Mucosa of gallbladder (tissue), 1 donor: ENCODE measurements at places on chromosomes 1 and 21. TPM values are rescaled to one million over a fixed set of nuclear protein-coding genes. Genes with fewer than 3 reads are reported as not detected.

GRCh38 chr1:53583021-53583867 is 124.0 kb downstream of the DMRTB1 start:
- no peak for DNase-seq

DNA sequence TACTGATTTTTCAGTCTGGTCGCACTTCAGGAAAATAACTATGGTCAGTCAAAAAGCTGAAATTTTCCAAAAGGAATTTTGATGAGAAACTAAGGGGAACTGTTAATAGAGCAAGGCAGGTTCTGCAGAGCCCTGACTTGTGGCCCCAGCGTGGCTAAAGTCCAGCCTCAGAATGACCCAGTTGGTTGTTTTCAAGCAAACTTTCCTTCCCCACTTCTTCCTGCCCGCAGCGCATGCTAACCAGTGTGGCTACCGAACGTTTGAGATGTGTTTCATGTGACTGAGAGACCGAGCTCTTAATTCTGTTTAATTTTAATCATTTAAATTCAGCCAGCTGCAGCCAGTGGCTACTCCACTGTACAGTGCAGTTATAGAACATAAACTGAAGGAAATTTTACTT is 6.2 kb upstream of the IL10RB start:
- DNase-seq, result peak; percentile 19

DNA sequence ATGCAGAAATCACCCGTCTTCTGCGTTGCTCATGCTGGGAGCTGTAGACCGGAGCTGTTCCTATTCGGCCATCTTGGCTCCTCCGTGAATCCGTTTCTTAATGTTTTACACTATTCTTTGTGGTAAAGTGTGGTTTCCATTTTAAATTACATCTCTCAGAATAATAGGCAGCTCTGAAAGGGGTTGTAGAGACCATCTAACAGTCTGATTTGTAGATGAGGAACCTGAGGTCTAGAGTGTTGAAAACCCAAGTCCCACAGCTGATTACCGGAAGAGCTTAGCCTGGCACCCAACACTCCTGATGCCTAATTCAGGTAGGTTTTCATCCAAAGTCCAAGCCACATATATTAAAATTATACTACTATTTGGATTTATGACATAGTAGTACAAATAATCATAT is 144.0 kb downstream of the LEPR start:
- no peak for DNase-seq

- DNase-seq, result no peak
Observed at GRCh38 chr1:116497656-116498055, 73.2 kb downstream of the CD58 start.

- DNase-seq, result no peak
Observed at GRCh38 chr1:244027491-244028145, 23.5 kb upstream of the ZBTB18 start.

- peak; percentile 63 for DNase-seq
Observed at GRCh38 chr1:43853161-43853921, 80.3 kb upstream of the ARTN start.

DNA sequence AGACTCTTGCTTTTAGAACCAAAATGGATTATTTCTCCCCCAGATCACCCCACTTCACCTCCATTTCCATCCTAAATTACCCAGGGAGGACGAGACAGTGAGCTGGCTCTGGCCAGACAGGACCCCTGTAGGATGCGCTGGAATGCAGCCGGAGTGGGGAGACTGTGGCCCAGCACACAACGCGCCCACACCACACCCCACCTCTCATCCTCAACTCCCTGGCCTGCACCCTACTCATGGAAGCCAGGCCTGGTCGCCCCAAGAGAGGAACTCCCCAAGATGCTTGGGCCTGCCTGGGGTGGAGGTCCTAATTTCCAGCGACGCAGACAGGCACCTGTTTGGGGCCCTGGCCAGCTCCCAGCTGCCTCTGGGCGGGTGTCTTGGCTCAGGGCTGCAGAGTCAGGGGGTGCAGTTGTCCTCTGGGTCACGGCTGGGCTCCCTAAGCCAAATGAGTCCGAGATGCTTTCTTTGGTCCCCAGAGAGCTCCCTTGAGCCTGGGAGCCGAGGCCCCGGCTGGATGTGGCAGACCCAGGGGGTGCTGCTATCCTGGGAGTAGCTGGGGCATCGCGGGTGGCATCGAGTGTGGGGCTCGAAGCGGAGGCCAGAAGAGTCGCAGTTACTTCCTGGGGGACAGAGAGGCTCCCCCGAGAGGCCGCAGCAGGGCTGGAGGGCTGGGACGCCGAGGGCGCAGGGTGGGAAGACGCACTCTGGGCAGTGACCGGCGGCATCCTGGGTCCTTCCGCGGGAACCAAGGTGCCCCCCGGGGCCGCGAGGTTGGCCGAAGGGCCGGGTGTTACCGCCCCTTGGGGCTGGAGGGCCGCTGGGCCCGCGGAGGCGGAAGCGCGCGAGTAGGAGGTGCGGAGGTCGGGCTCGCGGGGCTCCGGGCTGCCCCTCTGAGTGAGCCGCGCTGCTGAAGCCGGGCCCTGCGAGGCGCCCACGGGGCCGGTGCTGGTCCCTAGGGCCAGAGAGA is 10.4 kb downstream of the CLEC20A start:
- DNase-seq, result no peak

GRCh38 chr1:50129201-50129600 is 20.5 kb downstream of the ELAVL4 start:
- no peak for DNase-seq

GRCh38 chr1:230316864-230317745 is 109.0 kb downstream of the PGBD5 start:
- no peak for DNase-seq

DNA sequence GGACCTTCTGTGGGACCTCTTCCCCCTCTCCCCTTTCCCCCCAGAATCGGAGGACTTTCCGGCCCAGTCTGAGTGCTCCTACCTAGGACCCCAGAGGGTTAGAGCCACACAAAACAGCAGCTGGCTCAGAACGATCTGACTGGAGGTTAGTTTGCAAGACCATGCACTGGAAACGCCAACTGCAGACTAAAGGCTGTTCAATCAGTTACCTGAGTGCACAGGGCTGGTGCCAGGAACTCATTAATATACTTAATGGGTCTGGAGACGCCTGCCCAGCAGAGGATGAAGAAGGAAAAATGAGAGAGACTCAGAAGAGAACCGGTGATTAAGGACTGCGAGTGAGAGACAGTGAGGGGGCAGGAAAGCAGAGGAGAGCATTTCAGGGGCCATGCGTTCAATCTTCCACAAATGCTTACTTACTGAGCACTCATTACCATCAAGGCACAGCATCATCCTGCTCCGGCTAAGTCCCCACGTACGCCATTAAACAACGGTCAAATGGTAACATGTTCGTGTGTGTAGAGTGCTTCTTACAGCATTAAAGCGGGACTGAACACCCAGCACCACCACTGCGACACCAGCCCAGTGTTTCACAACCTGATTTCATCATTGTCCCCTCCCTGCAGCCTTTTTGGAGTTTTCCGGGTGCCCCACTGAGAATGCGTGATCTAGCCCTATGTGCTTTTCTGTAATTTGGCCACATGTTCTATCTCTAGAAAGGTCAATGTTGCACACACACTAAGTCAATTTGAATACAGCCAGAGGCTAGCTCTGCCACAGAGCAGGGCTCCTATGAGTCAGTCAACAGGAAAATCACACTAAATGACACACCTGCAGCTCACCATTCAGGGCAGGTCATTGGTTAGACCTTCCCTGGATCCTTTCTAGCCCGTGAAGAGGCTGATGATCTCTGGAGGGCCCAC is 7.6 kb downstream of the ENO1 start:
- DNase-seq, result no peak

GRCh38 chr1:231200388-231201031 is 38.7 kb downstream of the TRIM67 start:
- DNase-seq, result no peak

Gene OR14K1
- not detected for total RNA-seq

Gene VTCN1
- total RNA-seq, result 2.7 TPM

Gene RNU5D-1
- not detected for total RNA-seq

Gene OSCP1
- 17.1 TPM for total RNA-seq

Gene ITGB2
- total RNA-seq, result 84.5 TPM

Gene EYA3
- 19.0 TPM for total RNA-seq
